ENCODE measurements at places on chromosomes 3 and 15.

- no peak for DNase-seq
Measured at GRCh38 chr3:24351779-24352469, 142.7 kb downstream of the THRB start.

GRCh38 chr3:185362850-185363661, at the start of gene MAP3K13:
Gene MAP3K13, plus strand, starts transcription at chr3:185363136. Its CDS starts 65,446 bp downstream, at chr3:185428582.
- peak; percentile 85 for DNase-seq

DNA sequence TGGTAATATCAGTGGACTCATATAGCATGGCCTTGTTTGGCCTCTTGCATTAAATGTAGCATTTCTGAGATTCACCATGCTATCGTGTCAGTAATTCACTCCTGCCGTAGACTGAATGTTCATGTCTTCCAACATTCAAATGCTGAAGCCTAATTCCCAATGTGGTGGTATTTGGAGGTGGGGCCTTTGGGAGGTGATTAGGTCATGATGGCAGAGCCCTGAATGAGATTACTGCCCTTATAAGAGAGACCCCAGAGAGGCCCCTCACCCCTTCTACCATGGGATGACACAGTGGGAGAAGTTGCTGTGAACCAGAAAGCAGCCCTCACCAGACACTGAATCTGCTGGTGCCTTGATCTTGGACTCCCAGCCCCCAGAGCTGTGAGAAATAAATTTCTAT, 241.4 kb downstream of the VPS13C start:
- DNase-seq: no peak

DNA sequence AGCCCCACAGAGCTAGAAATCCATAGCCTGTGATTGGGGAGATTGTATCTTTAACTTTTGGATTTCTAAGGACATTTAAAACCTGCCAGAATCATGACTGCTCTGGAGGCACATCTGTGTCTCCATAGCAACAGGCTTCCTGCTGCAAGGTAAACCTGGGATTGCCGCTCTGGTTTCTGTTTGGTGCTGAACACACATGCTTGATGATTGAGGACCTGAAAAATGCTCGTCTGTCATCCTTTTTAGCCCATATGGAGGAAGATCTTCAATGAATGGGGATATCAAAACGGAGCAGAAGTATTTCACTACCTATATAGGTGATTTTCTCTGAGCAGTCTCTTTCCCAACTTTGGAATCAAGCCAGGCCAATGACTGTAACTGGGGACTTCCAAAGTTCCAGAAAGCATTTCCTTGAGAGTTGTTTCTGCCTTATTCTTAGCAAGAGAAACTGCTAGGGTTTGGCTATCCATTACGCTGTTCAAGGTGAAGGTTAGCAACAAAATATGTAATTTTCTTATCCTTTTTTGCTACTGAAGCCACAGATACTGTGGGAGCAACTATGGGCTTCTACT, 96.5 kb upstream of the TNIK start:
- peak; percentile 63 for DNase-seq

DNA sequence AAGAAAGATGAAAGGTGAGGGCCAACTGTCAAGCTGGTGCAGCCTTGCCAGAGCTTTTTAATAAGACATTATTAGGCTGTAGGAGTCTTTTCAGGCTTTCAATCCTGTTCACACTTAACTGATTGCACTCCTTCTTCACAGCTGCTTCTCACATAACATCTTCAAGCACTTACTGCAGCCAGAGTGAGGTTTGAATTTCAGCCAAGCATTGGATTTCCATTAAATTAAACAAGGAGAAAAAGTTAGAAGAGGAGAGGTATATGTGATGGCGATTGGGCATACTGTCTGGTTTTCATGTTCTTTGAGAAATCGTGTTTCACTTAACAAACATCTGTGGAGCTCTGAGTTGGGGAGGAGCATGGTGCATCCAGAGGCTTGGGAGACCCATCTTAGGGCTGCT, 392.8 kb upstream of the LRRC3B start:
- no peak for DNase-seq

DNA sequence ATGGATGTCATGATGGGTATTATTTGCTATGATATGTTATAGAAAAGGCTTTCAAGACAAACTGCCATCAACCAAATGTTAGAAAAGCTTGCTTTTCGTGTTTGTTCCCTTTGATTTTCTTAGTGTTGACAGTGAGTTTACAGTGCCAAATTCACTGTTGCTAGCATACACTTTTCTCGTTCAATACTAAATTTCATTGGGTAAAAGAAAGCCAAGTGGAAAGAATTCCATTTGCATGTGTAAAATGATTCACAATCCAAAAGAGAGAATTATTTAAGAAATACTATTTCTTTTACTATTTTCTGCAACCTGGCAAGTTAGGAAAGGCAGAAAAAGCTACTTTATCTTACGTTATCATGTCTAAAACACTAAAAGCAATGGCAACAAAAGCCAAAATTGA, 301.4 kb downstream of the OTOL1 start:
- no peak for DNase-seq

DNA sequence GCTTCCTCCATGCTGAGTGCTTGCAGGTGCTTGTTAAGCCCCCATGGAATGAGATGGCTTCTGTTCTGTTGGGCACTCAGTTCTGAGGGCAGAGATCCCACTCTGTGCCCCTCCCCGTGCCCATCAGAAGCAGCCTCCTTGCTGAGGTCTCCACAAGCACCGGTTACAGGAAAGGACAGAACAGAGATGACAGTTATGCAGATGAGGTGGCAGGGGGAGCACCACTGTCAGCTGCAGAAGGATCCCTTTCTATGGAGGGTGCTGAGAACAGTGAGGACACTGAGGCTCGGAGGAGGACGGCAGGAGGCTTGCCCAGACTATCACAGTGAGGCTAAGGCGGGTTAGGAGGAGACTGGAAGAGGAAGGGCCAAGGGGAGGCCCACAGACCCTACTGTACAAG, 12.4 kb downstream of the CACNA2D2 start:
- DNase-seq: no peak

DNA sequence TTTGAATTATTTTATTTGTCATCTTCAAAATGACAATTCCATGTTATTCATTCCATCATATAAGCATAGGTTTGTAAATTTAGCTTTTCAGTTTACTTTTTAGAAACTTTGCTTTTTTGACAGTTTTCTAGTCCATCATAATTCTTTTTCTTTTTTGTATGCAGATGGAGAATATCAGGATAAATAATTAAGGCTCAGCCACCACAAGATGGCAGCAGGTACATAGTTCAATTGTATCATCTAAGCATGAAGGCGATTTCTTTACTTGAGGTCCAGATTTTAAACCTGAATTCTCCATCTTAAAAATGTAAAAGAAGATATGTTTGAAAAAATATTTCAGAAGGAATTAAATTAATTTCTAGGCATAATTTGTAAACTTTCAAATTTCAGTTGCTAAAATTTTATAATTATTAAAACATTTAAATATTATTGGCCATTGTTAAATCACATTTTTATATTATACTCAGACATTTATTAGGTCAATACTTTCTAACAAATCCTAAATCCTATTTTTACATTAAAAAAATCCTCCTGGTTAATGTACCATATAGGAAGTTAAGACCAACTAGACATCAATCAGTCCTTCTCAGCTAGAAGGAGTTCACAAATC, 15.1 kb downstream of the PLSCR5 start:
- DNase-seq: peak; percentile 11

DNA sequence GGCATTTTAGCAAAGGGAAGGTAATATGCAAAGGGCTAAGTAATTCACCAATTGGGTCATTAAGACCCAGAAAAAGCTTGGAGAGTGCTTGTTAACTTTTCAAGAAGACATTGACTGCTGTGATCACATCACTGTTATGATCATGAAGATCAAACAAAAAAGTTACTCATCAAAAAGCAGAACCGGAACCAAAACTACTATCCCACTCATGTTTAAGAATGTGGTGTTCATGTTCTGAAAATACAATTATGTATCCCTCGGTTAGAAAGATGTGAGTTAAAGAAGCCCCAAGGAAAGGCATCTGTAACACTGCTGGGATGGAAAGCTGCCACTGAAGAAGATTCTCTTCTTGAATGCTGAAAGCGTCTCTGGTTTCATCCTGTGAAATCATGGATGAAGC, 32.6 kb downstream of the BBX start:
- no peak for DNase-seq

DNA sequence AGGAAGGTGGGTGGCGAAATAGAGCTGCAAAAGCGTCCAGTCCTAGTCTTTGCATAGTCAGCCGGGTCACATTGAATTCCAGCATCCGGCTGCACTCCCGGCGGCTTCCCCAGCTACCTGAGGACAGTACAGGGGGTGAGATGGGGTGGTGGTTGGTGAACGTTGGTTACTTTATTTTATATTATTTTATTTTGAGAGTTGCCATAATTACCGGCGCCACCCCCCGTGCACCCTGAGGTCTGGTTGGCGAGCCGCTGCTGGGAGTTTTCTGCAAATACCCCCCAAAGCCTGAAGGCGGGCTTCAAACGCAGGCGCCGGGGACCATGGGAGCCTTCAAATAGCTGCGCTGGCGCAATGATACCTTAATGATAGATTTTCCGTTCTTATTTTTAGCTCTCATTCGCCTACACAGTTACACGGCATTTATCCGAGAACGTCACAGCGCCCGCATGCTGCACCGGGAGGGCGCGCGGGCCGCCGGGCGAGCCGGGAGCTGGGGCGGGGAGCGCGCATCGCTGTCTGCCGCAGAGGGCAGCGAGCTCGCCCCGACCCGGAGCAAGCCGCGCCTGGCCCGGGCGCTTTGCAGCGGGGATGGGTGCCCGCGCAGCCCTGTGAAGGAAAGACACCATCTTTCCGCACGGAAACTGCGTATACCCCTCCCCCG, 756 bp upstream of the RASGRF1 start:
- DNase-seq: no peak

DNA sequence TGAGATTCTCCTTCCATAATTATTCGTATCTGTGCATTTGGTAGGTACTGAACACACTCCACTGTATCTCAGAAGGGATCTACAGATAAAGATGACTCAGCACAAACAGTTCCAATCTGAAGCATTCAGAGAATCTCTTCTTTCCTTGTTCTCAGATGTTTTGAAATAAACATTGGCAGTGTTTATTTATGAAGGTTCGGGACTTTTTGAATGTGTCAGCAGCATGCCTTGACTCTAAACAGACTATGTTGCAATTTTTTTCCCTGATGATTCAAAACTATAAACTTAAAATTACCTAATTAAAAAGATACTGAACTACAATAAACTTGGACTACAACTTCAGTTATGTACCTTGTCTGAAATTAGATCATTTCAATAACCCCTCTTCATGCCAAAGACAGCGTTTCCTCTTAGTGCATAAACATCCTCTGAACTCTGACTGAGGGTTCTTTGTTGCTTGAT, 612.9 kb upstream of the TBL1XR1 start:
- DNase-seq: no peak

DNA sequence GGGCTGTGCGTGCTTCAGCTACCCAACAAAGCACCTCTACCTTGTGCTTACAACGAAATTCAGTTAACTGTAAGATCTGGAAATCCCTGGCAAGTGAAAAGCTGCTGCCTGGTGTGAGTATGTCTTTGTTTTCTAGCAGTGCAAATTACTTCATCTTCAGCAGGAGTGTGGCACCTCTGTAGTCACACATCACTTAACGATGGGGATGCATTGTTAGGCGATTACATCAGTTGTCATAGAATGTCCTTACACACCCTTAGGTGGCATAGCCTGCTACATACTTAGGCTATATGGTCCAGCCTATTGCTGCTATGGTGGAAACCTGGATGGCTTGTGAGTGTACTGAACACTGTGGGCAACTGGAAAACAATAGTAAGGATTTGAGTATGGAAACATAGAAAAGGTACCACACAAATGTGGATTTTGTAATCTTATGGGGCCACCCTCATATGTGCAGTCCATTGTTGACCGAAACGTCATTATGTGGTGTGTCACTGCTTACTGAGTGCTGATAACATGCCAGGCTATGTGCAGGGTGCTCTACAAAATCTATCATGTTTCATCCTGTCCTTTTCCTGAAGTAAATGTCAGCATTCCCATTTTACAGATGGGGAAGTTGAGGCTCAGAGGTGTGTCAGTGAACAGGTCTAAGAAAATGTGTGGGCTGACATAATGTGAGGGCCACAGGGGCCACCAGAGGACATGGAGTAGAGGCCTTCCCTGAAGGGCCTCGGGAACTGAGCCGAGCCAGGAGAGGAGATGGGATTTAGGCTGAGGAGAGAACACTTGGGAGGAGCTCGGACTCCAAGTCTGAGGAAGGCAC, 173.5 kb downstream of the VGLL4 start:
- DNase-seq: no peak

DNA sequence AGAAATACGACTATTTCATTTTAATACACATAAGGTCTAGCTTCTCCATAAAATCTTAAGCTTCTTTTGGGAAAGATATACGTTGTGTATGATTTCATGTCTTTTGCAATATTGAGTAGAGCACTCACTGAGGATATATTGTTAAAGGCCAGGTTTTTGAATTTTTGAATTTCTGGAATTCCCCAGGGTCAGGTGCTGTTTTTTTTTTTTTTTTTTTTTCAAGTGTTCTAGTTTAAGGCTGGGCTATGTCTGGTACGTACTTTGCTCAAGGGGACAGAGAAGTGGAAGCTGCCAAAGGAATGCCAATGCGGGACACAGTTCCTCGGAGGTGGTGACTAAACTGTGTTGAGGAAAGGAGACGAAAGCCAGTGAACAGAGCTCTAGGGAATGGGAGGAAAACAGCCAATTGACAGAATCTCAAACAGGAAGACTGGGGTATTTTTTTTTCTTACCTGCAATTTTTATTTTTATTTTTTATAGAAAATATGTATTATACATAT, 510.5 kb upstream of the CBLB start:
- no peak for DNase-seq

DNA sequence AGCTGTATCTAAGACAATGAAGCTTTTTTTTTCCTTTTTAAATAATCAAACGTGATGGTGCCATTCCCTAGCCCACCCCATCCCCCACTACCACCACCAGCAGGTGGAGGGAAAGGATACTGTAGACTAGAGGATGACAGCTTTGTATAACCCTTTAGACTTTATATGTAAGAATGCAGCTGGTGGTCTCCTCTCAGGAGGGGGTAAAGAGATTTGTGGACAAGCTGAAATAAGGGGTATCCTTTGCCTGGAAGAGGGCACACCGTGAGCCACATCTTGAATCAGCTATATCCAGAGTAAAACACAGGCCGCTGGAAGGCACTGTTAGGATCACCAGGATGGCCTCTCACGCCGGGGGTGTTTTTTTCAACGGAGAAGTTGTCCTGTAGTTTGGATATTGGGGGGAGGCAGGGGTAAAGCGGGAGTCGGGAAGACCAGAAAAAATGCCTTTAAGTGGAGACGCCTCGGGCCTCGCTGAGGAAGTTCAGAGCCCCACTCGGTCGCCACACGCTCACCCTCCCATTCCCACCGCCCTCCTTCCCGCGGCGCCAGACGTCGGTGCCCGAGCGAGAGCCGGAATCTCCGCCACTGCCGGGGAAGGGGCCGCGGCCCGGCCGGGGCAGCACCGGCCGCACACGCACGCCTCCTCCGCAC, 986 bp downstream of the KPNA4 start:
- no peak for DNase-seq

DNA sequence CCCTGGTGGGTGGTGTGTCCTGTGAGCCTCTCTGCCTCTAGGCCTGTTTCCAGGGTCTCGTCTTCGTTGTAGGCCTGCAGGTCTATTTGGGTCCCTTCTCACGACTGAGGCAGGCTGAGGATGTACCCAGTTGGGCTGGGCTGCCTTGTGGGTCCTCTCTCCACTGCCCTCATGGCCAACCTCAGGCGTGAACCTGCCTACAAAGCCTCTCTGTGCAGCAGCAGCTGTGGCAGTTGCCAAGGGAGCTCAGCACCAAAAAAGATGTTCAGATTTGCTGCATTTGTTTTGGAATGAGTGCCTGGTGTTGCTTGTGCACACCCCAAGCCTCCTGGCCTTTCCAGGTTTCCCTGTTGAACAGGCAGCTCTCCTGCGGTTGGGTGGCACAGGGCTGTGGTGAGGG, 13.4 kb downstream of the KLF13 start:
- DNase-seq: no peak
